ENCODE measurements at places on chromosomes 7 and 10.
A peak's percentile ranks its signal among the peaks of the same experiment; 100 is the strongest.

GRCh38 chr7:105408791-105409410 lies 20.2 kb upstream of the SRPK2 start:
- DNase-seq, result no peak

- DNase-seq, result no peak
Observed at GRCh38 chr10:107072028-107072427, 92.5 kb downstream of the SORCS1 start.

GRCh38 chr10:45672181-45673073 lies at the start of gene ZFAND4:
Gene ZFAND4 (minus strand): TSS chr10:45672772. CDS start chr10:45663725, 9,047 bp downstream.
- DNase-seq, result peak; percentile 99

- no peak for DNase-seq
Observed at GRCh38 chr7:132387596-132387995, 188.7 kb downstream of the PLXNA4 start.

- DNase-seq, result no peak
Observed at GRCh38 chr7:130151591-130152492, 53.4 kb downstream of the TMEM209 start.

- no peak for DNase-seq
Observed at GRCh38 chr7:108861071-108861470, 291.4 kb downstream of the DNAJB9 start.

DNA sequence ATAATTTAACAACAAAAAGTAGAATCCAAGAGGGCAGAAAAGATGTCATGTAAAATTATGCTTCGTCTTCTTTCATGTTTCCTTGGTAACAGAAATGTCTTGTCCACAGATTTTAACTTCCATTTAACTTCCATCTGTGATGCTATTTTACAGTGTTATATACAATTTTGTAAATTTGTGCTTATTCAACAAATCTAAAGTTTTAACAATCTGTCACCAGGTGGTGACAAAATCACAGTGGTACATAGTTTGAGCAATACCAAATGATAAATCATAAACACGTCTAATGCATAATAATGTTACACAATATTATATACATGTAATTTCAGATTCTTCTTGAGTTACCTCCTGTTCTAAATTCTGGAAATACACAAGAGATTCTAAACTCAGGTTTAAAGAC lies 784.4 kb upstream of the CELF2 start:
- no peak for DNase-seq

GRCh38 chr7:131357282-131357880 lies 29.7 kb downstream of the MKLN1 start:
- no peak for DNase-seq

DNA sequence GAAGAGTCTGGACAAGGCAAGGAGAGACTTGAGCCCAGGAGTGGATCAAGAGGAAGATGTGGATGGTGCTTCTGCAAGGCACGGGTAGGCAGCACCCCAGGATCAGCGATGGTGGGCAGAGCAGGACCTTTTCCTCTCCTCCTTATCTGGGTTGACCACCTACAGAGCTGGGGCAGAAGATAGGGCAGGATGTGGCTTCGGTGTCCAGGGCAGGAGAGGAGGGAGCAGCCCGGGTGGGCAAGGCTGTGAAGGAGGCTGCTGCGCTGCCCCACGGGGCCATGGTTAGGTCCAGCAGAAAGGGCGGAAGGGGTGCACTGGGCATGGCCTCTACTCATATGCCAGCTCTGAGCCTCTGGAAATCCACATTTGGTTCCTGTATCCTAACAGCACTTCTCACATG lies 20.0 kb upstream of the PARP12 start:
- DNase-seq, result no peak

DNA sequence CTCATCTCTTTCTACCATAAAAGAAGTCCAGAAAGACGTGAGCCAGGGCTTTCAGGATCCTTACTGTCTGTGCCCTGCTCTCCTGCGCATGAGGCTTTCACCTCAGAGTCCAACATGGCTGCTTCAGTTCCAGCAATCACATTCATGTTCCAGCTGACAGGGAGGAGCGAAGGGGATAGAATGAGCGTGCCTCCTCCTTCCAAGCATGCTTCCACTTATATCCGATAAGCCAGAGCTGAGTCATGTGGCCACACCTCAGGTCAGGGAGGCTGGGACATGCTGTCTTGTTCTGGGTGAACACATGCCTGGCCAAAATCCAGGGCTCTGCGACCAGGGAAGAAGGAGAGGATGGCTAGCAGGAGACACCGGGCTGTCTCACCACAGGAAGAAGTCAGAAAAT lies 248.2 kb downstream of the SKAP2 start:
- DNase-seq, result no peak

GRCh38 chr10:74058071-74058470 lies 60.2 kb downstream of the VCL start:
- DNase-seq, result no peak

GRCh38 chr7:21029006-21029405 lies 242.3 kb upstream of the SP8 start:
- peak; percentile 53 for DNase-seq

- DNase-seq, result no peak
Observed at GRCh38 chr7:142739923-142740492, 9.3 kb upstream of the PRSS1 start.

- peak; percentile 47 for DNase-seq
Observed at GRCh38 chr7:5598769-5599371, 175.2 kb upstream of the TNRC18 start.

DNA sequence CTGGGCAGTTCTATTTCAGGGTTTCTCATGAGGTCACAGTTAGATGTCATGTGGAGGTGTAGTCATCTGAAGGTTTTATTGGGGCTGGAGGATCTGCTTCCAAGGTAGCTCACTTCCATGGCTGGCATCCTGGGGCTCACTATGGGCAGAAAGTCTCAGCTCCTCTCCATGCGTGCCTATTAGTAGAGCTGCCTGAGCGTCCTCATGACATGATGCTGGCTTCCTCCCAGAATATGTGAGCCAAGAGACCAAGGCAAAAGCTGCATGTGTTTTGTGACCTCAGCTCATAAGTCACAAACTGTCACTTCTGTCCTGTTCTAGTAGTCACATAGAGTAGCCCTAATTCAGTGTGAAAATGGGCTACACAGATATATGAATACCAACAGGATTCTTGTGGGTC lies 524.4 kb downstream of the SUGCT start:
- no peak for DNase-seq

- no peak for DNase-seq
Observed at GRCh38 chr10:5534880-5535856, 10.4 kb downstream of the CALML3 start.

DNA sequence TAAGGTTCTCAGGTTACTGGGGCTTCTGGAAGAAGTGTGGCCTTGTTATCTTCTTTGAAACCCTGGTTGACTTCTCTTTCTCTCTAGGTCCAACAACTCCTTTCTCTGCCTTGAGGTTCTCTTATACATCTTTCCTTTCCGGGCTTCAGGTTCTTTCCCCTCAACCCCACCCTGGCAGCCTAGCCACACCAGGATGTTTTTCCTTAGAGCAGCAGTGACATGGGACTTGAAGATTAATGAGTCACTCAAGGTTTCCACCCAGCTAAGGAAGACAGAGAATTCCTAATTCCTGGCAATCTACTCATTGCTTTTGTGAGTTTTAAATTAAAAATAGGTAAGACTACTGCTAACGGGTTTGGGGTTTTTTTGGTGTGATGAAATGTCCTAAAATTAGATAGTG lies 121.8 kb upstream of the HPS1 start:
- DNase-seq, result no peak

DNA sequence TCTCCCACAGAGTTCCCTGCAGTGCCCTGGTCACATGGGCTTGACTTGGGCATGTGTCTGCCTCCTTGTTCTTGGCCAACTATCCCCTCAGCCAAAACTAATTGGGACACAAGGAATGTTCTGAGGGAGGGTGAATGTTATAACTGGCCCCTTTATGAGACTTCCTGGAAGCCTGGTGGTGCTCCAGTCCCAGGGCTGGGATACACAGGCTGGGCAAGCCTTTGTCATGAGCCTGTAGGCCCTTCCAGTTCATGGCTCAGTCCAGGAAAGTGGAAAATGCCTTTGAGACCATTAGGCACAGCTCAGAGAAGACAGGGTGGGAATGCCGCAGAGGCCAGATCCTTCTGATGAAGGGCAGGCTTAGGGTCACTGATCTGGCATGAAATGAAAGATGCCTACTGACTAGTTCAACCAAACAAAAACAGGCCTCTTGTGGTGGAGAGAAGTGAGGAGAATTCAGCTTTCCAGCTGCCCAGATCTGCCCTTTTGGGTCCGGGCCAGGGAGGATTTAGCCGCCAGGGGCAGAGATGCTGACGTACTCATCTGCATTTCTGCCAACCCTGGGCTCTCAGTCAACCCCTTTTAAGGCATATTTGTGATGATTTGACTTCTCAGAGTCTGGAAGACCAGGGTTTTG lies 961.5 kb downstream of the KCNMA1 start:
- no peak for DNase-seq

GRCh38 chr7:70267381-70268120 lies 669.3 kb downstream of the AUTS2 start:
- DNase-seq, result peak; percentile 77

DNA sequence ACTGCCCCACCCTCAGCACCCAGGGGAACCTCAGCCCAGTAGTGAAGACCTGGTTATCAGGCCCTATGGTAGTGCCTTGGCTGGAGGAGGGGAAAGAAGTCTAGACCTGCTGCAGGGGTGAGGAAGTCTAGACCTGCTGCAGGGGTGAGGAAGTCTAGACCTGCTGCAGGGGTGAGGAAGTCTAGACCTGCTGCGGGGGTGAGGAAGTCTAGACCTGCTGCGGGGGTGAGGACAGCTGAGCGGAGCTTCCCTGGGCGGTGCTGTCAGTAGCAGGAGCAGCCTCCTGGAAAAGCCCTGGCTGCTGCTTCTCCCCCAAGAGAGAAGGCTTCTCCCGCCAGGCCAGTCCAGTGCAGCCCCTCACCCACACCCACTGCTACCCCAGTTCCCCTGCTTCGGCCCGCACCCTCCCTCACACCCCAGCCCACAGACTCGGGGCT lies 6.3 kb downstream of the NOS3 start:
- DNase-seq, result no peak

DNA sequence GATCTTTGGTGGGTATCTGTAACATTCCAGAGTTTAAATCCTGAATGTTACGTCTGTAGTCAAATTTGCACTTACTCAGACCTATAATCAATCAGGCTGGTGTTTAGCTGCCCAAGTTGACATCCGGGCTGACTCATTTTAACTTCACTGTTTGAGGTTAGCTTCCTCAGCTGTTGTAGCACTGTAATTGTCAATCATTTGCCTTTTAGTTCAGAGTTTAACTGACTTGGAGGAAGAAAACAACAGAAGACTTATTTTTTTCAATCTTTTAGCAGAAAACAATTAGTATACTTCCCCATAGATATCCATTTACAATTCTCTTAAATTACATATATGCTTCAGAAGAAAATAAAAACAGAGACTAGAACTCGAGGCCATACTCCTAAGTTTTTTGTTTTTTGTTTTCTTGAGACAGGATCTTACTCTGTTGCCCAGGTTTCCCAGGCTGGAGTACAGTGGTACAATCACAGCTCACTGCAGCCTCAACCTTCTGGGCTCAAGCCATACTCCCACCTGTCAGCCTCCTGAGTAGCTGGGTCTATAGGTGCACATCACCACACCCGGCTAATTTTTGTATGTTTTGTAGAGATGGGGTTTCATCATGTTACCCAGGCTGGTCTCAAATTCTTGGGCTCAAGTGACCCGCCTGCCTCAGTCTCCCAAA lies 38.5 kb upstream of the LRRC17 start:
- no peak for DNase-seq

DNA sequence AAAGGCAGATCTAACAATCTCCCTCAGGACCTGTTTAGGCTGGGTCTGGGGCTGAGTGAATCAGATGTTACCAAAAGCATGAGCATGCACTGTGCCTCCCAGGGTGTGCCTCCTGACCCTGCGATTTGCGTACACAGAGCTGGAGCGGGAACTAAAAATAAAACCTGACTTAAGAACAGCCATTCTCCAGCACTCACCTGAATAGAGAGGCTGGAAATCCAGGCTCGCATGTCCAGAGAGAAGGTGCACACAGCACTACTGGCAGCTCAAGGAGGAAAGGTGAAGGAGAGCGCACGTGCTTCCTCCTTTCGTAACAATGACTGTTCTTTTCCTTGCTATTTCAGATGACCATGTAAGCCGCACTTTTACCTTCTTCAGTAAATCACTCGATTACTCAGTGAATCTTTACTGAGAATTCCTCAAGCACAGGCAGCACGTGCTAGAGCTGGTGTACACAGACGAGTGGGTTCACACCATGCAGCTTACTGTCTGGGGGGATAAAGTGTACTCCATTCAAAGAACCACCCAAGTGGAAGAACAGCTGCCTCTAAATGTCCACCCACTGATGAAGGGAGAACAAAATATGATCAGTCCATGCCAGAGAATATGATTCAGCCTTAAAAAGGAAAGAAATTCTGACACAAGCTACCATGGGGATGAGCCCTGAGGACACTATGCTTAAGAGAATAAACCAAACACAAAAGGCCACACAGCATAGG lies 45.6 kb downstream of the SFMBT2 start:
- DNase-seq, result no peak

GRCh38 chr10:97483506-97483905 lies 14.7 kb downstream of the MMS19 start:
- DNase-seq, result no peak

GRCh38 chr7:157690058-157690832 lies 353.4 kb downstream of the DNAJB6 start:
- DNase-seq, result peak; percentile 87

GRCh38 chr10:88707429-88708155 lies 1.5 kb downstream of the LIPK start:
- no peak for DNase-seq

DNA sequence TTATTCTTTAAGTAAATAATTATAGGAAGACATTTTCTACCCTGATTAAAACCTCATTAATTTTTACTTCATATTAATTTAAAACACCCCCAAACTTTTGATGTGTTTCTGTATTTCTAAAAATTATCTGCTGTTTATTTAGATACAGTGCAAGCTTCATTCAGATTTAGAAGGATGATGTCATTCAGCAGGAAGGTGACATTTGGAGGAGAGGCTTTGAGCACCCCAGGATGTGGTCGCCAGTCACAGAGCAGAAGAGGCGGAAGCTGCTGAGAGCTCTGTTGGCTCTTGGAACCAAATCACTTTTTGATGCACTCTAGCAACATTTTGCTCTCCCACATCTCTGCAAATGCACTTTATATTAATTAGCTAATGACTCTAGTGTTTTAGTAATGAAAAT lies 233.9 kb upstream of the CACNA2D1 start:
- DNase-seq, result no peak

DNA sequence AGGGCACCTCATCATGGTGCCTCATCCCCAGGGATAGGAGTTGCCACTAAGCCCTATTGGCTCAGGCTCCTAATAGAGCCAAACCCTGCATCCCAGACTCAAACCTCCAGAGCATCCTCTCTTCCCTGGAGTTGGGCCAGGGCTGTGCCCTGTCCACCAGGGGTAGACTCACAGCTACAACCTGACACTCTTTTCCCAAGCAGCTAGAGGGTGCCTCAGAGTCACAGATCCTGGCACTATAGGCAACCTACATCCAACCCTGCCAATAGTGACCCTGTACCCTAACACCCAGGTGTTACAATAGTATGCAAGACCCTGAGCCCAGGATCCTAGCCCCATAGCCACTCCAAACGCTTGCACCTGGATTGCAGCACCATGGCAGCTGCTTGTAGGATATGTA lies 64.0 kb upstream of the PLA2G12B start:
- no peak for DNase-seq

All from neural progenitor cell (in vitro differentiated cells).